ENCODE measurements at places on chromosomes 16 and 17.

GRCh38 chr17:39598047-39598481 lies 9.7 kb downstream of the NEUROD2 start:
- no peak for DNase-seq

DNA sequence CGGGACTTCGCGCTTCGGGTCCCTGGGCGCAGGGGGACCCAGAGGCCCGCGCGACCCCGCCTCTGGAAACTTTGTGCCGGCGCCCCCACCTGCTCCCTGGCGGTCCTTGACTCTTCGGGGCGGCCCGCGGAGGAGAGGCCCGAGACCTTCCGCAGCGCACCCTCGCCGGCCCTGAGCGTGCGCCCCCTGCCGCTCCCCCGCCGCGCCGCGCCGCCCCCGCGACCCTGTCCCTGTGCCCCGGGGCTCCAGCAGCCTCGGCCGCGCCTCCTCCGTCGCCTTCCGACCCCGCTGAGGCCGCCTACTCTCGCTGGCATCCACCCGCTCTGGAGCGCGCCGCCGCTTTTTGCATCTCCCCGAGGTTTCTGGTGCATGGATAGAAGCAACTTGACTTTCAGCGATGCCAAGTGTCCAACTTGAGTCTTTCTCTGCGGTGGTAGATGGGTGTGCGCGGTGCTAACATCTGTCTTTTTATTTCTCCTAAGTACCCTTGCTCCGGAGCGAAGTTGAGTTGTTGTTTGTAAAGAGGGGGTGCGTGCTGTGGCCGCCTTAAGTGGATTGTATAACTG lies 414 bp downstream of the DUSP14 start:
- peak; percentile 54 for DNase-seq

DNA sequence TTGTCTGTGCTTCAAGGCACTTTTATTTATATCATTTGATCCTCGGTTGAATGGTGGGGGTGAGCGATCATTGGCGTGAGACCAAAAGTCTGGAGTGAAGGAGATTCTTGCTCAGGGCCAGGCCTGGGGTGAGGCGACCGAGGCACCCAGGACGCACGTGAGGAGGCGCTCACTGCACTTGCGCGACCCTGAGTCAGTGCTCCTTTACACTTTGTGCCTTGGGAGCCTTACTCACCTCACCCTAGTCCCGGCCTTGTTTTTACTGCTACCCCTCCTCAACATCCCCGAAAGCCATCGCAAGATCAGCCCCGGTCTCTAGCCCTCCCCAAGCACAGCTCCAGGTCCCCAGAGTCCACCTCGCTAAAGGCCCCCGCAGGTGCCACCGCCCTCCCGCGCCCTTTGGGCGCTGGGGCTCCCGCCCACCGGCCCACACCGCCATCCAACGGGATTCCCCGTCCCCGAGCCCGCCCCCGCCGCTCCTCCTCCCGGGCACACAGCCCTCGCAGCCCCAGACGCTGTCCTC lies 496 bp downstream of the EZH1 start:
- peak; percentile 43 for DNase-seq

DNA sequence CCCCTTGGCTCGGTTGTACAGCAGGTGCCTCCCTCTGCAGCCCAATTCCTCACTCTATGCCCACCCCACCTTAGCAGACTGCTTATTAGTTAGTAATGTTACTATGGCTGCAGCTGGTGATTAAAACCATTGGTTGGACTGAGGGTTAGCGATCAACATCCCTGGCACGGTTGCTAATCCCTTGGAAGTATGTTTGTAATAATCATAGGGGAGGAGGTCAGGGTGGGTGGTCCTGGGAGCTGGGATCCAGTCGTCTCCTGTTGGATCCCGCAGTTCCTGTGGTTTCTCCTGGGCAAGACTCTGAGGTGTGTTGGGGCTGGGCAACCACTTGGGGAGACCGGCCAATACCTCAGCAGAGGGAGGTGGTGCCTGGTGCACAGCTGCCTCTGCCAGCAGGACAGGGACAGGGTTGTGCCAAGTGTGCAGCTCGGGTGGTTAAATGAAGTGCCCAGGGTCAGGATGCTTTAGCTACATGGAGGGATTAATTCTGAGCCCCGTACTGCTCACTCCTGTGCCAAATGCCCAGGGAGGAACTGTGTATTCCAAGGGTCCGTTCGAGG lies 38.0 kb downstream of the FZD2 start:
- DNase-seq: no peak

DNA sequence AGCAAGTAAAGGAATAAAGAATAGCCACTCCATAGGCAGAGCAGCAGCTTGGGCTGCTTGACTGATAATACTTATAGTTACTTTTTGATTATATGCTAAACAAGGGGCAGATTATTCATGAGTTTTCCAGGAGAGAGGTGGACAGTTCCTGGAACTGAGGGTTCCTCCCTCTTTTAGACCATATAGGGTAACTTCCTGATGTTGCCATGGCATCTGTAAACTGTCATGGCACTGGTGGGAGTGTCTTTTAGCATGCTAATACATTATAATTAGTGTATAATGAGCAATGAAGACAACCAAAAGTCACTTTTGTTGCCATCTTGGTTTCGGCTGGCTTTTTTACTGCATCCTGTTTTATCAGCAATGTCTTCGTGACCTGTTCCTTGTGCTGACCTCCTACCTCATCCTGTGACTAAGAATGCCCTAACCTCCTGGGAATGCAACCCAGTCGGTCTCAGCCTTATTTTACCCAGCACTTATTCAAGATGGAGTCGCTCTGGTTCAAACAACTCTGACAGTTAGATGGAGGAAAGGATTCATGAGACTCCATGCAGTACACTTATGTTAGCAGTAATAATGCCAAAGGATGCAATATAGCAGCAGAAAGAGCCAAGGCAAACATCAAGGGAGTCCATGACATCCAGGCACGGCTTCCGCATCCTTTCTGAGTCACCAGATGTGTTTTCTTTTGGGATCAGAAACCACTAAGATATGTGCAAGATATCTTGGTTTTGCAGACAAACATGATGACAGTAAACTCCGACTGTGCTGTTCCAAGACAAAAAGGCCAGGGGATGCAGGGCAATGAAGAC lies 55.8 kb upstream of the B4GALNT2 start:
- DNase-seq: no peak

- no peak for DNase-seq
Observed at GRCh38 chr17:47702391-47702995, 8.5 kb downstream of the TBKBP1 start.

- no peak for DNase-seq
Observed at GRCh38 chr17:76924345-76925342, 56.4 kb downstream of the MGAT5B start.

GRCh38 chr16:626787-627453 lies 3.9 kb upstream of the WFIKKN1 start:
- DNase-seq: no peak

DNA sequence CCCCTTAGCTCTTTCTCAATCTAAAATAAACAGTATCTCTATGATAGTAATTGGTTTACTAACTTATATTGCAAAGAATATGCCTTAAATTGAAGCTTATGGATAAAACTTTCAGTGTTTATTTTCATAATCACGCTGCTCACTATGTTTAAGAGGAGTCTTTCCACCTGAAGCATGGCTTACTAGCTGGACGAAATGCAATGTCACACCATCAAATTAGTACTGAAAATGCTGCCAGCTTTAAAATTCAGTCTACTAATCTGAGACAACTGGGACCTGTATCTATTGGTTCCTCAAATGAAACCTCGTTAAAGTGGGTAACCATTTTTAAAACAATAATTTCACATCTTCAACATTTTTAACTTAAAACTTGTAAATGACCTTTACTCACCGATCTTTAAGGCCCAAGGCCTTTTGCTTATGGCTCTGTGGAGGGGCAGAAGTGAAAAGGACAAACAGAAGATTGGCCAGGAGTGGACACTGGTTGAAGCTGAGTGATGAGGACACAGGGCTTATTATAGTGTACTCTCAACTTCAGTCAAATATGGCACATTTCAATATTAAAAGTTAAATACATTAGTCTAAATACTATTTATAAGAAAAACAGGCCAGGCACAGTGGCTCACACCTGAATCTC lies 212.8 kb upstream of the WSB1 start:
- DNase-seq: no peak

GRCh38 chr17:56109836-56110235 lies 43.4 kb upstream of the ANKFN1 start:
- no peak for DNase-seq

- no peak for DNase-seq
Observed at GRCh38 chr16:84360170-84360569, 8.2 kb upstream of the ATP2C2 start.

DNA sequence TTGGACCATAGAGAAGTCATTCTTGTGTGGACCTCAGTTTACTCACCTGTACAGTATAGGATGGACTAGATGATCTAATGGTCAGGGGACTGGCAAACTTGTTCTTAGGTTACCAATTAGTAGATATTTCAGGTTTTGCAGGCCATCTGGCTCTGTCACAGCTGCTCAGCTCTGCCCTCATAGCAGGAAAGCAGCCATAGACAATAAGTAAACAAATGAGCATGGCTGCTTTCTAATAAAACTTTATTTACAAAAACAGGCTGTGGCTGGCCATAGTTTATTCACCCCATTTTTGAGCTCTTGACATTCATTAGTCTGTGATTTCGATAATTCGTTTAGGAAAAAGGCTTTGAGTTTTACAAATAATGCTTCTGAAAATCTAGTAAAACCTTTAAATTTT lies 12.7 kb downstream of the BPTF start:
- no peak for DNase-seq
